ENCODE measurements at places on chromosomes 7 and 10.

DNA sequence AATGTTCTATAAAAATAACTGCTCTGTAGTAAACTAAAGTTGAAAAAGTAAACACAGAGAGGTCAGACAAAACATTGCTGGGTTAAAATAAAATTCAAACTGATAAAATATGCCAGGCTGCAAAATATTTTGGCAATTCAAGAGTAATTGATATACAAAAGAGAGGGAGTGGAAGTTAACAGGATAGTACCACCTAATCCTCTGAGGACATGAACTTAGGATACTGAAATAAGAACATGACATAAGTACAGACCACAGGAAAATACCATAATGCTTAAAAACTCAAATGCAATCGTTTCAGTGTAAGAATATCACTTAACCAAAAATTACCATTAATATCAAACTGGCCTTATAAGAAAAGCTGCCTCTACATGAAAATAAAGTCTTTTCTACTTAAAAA lies 37.6 kb upstream of the GPR22 start:
- ATAC-seq: no peak

DNA sequence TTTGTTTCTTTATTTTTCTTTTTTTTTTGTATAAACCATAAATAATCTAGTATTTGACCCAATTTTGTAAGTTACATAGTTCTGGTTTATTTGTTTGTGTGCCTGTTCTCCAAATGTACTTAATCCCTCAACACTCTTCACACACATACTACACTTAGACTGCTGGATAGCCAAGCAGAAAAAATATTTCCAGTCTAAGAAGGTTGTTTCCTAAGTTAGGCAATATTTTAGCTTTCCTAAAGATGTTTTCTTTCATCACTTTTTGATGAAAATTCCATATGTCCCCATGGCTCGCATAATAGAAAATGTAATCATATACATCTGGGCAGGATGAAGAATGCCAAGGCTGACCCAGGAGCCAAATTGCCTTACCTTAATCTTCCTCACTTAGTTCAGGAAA lies 105.3 kb downstream of the PPP1R3A start:
- no peak for ATAC-seq

GRCh38 chr7:3033581-3033980 lies 10.1 kb downstream of the CARD11 start:
- no peak for ATAC-seq

GRCh38 chr10:102344067-102344466 lies 51.4 kb upstream of the NFKB2 start:
- peak; percentile 43 for ATAC-seq

- no peak for ATAC-seq
Observed at GRCh38 chr7:47258798-47259197, 323.1 kb downstream of the TNS3 start.

DNA sequence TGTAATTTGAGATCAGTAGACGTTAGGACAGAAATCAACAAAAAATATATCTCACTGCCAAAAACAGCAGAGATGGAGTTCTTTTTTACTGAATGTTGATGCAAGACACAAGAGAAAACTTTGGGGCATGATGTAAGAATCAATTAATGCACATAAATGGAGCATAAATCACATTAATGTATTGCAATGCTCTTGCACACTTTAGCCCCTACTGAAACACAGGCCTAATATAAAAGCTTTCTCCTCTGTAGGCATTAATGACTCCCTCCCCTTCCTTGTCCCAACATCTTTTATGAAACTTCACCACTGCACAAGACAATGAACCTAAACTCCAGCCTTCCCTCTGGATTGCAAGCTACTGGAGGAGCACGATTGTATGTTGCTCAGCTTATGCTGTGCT lies 58.8 kb downstream of the CACNA2D1 start:
- ATAC-seq: no peak

DNA sequence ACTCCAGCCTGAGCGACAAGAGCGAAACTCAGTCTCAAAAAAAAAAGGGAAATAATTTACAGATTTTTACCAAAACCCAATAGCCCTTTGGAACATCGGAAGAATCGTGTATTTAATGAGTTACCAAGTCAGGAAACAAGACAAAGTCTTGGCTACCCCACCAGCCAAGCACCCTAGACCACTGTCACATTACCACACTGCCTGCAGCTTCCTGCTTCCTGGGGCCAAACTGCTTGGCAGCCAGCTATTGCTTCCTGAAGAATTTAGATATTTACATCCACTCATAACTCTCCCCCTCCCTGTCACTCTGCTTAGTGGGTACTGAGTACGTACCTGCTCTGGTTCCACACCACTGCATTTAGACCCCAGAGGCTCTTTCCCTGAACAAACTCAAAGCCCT lies 14.1 kb upstream of the TNPO3 start:
- no peak for ATAC-seq

DNA sequence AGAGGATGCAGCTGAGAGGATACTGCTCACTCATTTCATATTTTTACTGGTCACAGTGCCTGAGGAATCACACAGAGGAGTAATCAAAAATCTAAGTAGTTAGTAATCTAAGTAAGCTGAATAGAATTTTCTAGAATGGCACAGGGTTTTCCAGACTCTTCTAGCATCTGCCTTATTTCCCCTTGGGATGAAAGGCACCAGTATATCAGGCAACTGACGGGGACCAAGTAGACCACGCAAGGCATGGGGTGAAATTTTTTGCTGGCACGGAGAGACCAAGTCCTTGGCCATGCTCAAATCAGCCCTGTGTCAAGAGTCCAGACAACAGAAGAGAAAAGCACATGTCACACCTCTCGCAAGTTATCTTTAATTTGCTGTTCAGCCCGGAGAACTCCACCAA lies 14.2 kb downstream of the NCOA4 start:
- ATAC-seq: no peak

- ATAC-seq: no peak
Observed at GRCh38 chr7:42730586-42730985, 181.3 kb downstream of the C7orf25 start.

DNA sequence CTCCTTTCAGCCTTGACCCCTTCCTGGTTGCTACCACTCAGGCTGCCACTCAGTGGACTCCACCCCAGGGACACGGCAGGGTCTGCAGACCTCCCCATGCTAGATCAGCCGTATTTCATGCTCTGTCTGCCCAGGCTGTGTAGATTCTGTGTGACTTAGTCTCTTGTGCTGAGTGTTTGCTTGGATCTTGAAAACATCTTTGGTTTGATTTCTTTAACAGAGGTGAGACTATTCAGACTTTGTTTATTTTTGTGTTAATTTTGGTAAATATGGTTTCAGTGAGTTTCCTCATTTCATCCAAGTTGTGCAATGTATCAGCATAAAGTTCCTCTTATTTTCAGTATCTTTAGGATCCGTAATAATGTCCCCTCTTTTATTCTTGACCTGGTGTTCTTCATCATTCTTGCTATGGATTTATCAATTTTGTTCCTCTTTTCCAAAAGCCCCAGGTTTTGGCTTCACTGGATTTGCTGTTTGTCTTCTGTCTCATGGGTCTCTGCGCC lies 21.2 kb upstream of the PWWP2B start:
- no peak for ATAC-seq

- ATAC-seq: no peak
Observed at GRCh38 chr10:7337431-7338171, 73.2 kb downstream of the SFMBT2 start.
